ENCODE measurements at places on chromosomes 12 and 14.

GRCh38 chr12:129551441-129551840 lies 352.4 kb downstream of the TMEM132D start:
- no peak for DNase-seq

DNA sequence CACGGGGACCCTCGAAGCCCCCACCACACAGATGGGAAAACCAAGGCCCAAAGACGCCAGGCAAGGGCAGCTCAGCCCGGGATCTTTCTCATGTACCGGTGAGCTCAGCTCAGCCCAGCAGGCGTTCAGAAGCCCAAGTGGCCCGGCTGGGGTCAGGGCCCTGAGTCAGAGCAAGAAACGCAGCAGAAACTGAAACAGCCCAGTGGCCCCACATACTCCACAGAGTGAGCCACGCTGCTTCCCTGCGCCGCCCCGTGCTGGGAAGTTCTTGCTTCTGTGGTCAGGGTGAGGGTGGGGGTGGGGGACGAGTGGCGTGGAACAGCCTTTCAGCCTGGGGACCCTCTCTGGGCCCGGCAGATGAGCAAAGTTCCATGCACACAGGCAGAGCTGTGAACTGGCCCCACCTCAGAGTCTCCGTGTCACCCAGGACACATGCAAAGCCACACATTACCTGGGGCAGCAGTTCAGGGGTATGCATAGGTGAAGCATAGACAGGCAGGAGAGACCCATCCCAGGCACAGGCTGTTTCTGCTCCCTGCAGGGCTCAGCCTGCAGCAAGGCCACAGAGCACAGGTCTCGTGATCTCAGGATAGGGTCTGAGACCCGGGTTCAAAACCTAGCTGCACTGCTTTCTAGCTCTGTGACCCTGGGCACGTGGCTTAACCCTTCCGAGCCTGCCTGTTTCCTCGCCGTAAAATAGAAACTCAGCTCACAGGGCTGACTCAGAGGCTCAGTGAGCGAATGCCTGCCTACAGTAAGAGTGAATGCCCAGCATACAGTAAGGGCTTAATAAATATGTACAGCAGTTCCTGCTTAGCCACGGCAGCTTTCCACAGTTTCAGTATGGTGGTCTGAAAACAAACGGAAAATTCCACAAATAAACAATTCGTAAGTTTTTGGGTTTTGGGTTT lies 21.6 kb downstream of the NCOR2 start:
- DNase-seq, result no peak

- no peak for DNase-seq
These were observed 3.5 kb downstream of the FBXO34 start for GRCh38 chr14:55274751-55275150.

GRCh38 chr12:4960030-4960429 lies 50.3 kb downstream of the KCNA1 start:
- no peak for DNase-seq

DNA sequence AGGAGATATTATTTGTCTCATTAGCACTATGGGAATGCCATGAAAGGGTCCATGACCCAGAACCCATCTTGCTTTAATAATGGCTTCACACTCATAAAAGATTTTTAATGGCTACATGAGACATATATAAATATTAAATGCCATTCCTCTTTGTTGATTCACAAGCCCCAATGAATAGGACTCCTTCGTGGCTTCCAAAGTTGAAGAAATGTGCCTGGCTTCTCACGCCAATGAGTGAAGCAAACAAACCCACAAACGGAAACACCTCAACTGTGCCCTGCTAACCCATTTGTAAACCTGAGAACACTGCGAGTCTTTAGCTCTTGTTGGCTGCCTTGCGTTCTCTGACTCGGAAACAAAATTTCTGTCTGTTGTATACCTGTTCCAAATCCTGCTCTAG lies 381.7 kb upstream of the DDHD1 start:
- DNase-seq, result no peak

DNA sequence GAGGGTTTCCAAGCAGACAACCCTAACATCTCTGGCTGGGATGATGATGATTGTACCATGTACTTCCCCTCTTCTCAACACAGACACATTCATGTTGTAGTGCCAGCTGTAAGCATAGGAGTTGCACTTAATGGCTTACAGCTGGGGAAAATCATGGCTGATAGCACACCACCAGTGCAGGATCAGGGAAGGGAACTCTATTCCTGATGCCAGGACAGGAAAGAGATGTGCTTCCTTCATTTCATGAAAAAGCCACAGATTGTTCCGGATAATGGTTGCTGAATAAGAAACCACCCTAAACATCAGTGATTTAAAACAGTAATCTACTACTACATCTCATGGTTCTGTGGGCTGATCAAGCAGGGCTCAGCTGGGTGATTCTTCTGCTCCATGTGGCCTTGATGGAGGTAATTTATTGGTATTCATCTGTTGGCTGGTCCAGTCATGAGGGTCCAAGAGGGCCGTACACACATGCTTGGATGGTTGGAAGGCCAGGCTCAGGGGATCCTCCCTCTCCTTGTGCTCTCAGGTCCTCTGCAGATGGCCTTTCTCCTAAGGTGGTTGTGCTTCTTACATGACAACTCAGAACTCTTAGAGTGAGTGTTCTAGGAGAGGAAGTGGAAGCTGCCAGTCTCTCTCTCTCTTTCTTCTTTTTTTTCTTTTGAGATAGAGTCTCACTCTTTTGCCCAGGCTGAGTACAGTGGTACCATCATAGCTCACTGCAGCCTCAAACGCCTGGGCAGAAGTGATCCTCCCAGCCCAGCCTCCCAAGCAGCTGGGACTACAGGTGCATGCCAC lies 16.5 kb downstream of the TRAF3 start:
- no peak for DNase-seq

- no peak for DNase-seq
These were observed 20.1 kb downstream of the PLEKHG7 start for GRCh38 chr12:92722897-92723296.

DNA sequence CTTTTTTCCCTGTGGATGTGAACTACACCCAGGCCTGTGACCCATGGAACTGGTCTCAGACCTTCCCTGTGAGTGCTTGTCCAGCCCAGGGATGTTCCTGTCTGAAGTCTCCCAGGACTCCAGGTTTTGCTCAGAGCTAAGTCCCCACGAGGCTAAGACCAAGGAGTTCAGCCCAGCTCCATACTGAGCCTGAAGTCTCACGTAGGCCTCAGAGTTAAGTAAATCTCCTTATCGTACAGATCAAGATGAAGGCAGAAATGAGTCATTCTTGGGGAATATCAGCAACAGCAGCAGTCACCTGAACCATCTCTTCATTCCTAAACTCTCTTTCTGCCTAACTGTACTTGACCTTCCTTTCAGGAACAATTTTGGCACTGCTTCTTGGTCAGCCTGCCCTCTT lies 139.8 kb downstream of the ANO6 start:
- DNase-seq, result no peak

DNA sequence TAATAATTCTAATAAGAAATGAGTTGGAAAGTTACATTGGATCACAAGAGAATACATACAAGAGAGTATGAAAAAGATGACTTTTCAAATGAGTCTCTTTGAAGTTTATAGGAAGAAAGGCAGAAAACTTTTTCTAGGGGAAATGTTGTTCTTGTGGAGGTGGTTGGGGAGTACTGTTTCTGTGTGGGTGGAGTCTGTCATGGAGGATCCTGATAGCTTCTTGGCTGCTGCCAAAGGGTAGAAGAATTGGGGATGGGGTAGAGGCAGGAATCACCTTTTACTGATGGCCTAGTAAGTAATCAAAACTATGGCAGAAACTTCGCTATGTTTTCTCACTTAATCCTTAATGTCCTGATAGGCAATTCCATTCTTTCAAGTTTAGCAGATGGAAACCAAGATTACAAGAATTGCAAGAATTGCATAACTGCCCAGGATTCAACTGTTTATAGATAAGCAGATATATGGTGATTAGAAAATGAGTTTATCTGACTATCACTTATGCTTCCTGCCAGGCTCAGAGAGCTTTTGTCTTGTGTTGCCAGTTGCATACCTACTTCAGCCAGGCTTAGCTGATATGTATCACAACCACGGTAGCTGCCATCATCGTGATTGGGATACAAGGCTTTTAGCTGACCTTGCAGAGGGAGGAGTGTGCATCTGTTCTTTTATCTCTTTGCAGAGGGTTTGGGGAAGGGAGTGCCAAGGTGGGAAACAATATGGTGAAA lies 463.9 kb downstream of the TMTC2 start:
- no peak for DNase-seq

DNA sequence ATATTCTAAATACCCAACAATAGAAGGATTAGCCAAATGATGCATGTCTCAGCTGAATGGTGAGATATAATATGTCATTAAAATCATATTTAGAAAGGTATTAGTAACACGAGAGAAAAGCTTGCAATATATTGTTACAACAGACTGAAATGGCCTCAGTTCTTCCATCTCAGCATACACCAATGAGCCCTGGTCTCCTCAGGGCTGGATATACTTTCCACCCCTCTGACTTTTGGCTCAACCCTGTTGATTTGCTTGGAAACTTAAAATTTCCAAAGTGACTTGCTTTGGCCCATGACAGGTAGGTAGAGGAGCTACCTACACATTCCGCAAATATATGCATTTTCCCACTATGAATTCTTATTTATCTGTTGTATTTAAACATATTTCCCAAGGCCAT lies 908.1 kb upstream of the TMEM132C start:
- no peak for DNase-seq

GRCh38 chr14:102757646-102758045 lies 19.6 kb upstream of the TRAF3 start:
- DNase-seq, result no peak

Data from germinal center (tissue), 1 donor.